Central memory CD4-positive, alpha-beta T cell (primary cell): ENCODE measurements at places on chromosomes 7 and 10.

DNA sequence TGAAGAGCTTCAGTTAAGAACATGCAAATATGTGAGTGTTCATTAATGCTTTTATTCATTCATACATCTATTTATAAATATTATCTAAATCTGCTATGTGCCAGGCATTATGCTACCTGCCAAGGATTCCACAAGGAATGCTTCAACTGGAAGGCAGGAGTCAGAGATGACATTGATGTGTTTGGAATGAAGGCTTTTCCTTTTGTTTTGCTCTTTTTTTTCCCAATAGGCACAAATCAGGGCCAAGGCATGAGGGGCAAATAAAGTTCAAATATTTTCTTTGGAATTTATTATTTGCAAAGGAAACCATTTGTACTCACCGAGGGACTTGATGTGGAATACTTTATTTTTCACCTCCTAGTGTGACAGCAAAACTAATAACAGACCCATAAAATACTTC lies 530.3 kb downstream of the ARL4A start:
- DNase-seq, result no peak

GRCh38 chr10:132798403-132798802 lies 12.5 kb upstream of the NKX6-2 start:
- DNase-seq, result no peak

DNA sequence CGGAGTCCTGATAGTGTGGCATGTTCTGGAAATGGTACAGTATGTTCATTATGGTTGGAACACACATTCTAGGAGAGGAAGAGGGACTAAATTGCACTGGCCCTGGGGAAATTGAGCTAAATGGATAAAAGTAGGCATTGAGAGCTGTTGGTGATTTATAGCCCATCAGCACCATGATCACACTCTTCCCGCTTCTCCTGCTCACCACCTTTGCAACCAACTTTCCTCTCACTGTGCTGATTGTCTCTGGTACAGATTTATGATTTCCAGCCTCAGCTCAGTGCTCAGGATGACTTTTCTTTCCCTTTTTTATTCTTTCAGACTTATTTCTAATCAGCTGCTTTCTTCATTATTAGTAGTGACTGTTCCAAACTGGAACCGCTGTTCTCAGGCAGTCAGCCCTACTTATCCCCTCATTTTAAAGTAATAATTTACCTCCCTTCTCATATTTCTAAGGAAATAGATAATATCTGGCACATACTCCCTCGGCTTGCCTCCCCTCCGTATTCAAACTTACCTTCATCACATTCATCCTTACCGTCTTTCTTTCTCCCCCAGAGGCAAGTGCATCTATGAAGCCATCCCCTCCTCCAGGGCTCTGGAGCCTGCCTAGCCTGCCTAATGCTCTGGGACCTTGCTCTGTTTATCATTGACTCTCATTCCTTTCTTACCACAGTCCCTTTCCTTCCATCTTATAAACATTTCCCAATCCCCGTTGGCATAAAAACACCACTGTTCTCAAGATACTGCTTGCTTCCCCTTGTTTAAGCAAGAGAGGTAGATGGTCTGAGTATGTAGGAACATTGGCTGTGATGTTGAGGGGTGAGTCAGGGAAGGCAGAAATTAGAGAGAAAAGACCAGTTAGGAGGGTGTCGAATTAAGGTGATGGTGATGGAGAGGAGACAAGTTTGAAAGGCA lies 51.6 kb upstream of the RPA3 start:
- DNase-seq, result no peak

GRCh38 chr10:99341860-99342490 lies 12.8 kb downstream of the CNNM1 start:
- DNase-seq, result no peak

GRCh38 chr10:70615784-70616522 lies 13.4 kb upstream of the PRF1 start:
- no peak for DNase-seq

- no peak for DNase-seq
Measured at GRCh38 chr7:157846271-157846670, 509.5 kb downstream of the DNAJB6 start.

- DNase-seq, result no peak
Measured at GRCh38 chr10:101235766-101236165, 6.5 kb upstream of the LBX1 start.

- no peak for DNase-seq
Measured at GRCh38 chr7:100785878-100786277, 41.4 kb downstream of the EPHB4 start.

DNA sequence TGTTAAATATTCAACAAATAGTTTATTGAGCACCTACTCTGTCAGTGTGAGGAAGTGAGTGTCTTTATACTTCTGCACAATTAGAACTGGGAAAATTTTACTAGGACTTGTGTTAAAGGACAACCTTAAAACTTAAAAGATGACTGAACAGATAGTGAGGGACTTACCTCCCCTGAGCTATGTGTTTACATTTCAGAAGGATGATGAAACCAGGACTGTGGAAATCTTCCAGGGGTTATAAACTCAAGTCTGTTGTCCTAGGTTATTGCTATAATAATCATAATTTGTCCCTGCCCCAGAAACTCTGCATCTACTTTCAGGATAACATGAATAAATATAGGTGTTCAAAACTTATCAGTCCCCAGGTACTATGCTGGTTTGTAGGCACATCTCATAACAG lies 261.0 kb upstream of the MKLN1 start:
- no peak for DNase-seq

- no peak for DNase-seq
Measured at GRCh38 chr7:82318786-82319185, 124.8 kb downstream of the CACNA2D1 start.

- DNase-seq, result no peak
Measured at GRCh38 chr7:34277016-34277802, 371.9 kb downstream of the BMPER start.

DNA sequence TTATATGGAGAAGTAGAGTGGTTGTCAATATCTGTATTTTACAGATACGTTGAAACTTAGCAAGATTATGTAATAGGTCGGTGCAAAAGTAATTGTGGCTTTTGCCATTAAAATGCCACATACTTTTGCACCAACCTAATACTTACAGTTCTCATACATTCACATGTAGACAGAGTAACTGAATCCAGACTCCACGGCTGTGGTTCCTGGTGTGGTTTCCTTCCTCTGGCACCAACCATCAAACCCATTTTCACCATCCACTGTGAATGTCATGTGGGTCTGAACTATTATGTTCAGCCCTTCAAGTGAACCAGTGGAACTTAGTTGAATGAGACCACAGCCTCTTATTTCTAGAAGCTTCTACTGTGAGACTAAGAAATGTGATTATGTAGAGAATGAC lies 31.5 kb upstream of the SLIT1 start:
- no peak for DNase-seq

GRCh38 chr7:134004829-134005505 lies 122.2 kb upstream of the LRGUK start:
- DNase-seq, result no peak

DNA sequence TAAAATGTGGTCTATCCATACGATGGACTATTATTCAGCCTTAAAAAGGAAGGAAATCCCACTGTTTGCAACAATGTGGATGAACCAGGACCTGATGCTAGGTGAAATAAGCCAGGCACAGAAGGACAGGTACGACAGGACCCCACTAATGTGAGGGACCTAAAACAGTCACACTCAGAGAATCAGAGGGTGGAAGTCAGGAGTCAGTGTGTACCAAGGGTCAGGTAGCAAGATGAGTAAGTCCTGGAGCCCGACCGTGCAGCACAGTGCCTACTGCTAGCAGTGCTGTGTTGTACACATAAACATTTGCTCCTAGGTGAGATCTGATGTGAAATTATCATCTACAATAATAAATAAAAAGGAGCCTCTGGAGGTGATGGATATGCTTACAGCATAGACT lies 322.3 kb downstream of the GLRX3 start:
- no peak for DNase-seq

DNA sequence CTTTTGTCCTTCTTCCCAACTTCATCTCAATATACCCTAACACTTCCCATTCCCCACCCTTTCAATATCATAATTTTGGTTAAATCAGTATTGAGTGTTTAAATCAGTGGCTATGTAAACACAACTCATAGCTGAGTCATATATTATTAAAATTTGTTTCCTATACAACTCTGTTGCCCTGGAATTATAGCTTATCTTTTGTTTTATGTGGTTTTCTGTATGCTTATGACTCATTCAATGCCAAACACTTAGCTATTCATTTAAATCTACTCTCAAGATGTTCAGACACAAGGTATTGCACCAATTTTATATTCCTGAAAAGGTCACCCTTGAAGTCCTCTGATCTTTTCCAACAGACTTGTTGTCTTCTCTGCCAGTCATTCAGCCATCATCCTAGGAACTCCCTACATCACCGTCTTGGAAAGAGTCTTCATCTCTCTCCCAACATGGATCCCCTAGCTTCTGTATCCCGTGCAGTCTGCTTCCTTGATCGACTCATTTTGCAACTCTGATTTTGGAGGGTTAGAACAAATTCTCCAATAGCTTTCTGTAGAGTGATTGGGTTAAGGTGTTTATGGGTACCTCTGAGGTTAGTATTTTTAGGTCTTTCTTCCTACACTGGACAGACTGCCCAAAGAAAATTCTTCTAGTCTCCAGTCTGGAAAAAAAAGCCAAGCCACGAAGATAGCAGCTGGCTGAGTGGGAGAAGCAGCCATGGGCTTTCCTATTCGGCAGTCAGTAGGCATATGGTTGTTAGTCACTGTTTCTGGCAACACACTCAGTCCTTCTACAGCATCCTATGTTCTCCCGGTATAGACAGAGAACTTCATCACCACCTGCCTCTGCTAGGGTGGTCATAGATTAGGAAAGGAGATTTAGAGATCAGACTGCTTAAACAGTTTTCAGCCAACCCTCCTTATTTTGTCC lies 102.1 kb downstream of the CRPPA start:
- DNase-seq, result no peak

DNA sequence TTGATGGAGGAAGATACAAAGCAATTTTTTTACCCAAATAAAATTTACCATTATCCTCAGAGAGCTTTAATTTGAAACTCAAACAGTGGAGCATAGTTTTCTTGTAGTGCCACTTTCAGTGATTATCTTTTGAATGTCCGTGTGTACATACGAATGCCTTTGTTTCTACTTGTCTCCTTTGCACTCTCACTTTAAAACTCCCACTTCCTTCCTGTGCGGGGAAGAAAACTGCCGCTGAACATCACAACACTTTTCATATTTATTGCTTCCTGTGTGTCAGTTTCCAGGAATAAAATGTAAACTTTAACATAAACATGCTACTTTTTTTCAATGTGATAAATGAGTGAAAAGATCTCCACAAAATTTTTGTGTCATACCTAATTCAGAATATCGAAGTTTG lies 102.4 kb downstream of the SEMA3A start:
- DNase-seq, result no peak
